ENCODE measurements at places on chromosomes 13 and 19. TPM values are rescaled to one million over a fixed set of nuclear protein-coding genes. Genes with fewer than 3 reads are reported as not detected.

Gene CLEC17A
- total RNA-seq = not detected

Gene TMEM205
- total RNA-seq = 80.3 TPM

Gene DCLK1
- total RNA-seq = 44.3 TPM

Gene SYCN
- not detected for total RNA-seq

Gene MAP4K1
- not detected for total RNA-seq

Gene SIGLEC7
- not detected for total RNA-seq

Gene PCDH20
- not detected for total RNA-seq

Gene PLA2G4C
- total RNA-seq = 0.51 TPM

Gene SIGLECL1
- not detected for total RNA-seq

Gene RAB20
- 6.6 TPM for total RNA-seq

Gene FCAR
- not detected for total RNA-seq

Gene LIG4
- 3.5 TPM for total RNA-seq

Gene DDX49
- 63.2 TPM for total RNA-seq

Gene ANKRD24
- total RNA-seq = under 0.01 TPM
